ENCODE measurements at places on chromosomes 3 and 15.

DNA sequence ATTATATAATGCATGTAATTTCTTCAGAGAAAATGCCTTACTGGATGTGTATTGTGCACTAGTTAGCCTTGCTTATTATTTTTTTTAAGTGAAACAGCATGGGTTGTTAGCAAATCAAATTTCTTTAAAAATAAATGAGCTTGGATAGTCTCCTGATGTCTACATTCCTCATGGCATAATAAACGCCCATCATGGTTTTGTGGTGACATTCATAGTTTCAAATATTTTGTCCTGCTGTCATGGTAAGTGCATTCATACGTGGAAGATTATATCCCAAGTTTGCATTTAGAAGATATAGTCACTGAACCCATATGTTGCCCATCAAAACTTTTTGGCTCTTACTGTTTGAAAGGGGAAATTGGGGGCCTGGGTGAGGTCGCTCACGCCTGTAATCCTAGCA lies 130.7 kb downstream of the ALCAM start:
- DNase-seq: no peak

DNA sequence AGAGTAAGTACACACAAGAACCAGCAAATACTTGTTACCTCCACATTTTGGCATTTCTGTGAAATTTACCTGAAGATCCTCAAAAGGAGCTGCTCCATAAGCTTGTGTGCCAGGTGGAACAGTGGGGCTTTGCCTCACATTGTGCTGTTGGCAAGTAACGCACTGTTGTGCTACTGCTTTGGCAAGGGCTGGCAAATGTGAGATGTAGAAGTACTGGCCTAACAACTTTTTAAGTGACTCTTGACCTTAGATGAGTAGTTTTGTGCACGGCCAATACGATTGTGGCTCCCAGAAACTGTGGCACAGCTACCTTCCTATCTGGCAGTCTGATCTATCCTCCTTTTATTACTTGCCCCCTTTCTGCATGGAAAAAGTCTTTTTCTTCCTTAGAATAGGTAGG lies 337.0 kb downstream of the KCNH8 start:
- DNase-seq: no peak

- DNase-seq: no peak
These were observed 1242.5 kb upstream of the GBE1 start for GRCh38 chr3:83003917-83004316.

DNA sequence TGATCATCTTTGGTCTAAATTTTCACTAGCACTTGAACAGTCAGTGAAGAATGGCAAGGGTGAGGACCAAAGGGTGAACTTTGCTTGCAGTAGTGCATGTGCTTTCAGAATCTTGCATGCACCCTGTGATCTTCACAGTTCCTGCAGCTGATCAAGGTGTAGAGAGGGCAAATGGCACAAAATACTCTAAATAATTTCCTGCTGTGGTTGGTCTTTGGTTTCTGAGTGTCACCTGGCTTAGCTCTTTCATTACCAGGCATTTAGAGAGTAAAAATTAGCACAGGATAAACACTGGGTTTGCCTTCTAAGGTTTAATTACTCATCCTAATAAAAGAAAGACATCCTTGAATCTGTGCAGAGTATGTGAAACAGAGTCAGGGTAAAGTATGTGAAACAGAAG lies 11.4 kb downstream of the TIPARP start:
- peak; percentile 41 for DNase-seq

DNA sequence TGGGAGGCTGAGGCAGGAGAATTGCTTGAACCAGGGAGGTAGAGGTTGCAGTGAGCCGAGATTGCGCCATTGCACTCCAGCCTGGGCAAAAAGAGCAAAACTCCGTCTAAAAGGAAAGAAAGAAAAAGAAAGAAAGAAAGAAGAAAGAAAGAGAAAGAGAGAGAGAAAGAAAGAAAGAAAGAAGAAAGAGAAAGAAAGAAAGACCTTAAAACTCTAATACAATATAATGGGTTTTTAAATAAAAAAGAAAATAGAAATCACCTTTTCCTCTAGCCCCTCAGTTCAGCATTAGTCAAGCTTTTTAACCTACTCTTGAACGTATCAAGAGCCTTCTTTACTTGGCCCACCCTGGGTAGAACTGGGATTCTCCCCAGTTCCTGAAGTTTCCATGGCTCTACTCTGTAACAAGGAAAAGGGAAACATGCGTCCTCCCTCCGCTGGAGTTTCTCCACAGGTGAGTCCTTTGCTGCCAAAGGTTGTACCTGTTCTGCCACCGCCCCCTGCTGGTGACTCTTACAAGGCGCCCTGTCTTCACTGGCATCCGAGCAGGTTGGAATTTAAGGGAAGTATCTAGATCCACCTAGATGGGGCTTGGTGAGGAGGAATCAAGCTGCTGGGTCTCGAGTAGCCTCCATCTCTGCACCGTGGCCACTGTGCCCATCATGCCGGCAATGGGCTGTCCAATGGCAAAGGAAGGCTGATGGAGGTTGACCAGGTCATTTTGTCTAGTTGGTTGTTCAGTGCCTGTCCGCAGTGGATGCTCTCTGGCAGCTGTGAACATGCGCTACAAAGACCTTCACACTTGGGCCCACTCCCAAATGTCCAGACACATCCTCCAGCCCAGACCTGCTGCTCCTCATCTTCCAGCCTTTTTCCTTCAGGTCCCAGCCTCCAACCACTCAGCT lies 20.6 kb upstream of the EPHB3 start:
- peak; percentile 62 for DNase-seq

Data from NCI-H1417 treated with DMSO at 0.1 percent for 48 hours (cell line).